PC-3 (cell line): ENCODE measurements at places on chromosomes 13 and 19. TPM values are rescaled to one million over a fixed set of nuclear protein-coding genes. Genes with fewer than 3 reads are reported as not detected.

DNA sequence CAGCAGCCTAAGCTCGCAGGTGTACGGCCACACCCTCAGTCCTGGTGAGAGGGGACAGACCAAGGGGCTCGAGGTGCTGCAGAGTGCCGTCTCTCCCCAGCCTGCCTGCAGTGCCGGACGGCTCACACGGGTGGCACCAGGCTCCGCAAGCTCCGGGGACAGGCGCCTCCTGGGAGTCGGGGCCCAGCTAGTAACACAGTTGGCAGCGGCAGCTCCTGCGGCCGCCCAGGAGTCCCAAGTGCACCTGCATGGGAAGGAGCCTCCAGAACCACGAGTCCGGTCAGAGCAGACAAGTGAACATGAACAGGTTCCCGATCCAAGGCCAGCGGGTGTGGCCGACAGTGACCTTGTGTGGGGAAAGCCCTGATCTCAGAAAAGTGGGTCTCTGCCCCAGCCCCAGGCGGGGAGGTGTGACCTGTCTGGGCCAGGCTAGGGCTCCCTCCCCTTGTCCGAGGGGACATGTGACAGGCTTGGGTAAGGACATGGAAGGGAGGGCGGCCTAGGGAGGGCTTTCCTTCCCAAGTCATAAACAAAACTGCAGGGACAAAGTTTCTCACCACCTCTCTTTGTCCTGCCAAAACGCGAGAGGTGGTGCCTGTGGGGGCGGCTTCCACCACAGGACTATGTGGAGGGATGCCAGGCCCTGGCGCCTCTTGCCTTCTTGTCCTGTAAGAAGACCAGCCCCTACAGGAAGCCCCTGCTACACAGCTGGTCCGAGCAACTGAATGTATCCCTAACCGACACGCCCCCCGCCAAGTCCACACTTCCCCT, 46.5 kb downstream of the MLLT1 start:
- DNase-seq, result no peak

Gene SLC15A1
- 1.7 TPM in 2 replicates for total RNA-seq

GRCh38 chr13:23644126-23644419, 73.9 kb downstream of the TNFRSF19 start:
- DNase-seq, result no peak

Gene ALKBH7
- 68.4 and 81.1 TPM in 2 replicates for total RNA-seq

DNA sequence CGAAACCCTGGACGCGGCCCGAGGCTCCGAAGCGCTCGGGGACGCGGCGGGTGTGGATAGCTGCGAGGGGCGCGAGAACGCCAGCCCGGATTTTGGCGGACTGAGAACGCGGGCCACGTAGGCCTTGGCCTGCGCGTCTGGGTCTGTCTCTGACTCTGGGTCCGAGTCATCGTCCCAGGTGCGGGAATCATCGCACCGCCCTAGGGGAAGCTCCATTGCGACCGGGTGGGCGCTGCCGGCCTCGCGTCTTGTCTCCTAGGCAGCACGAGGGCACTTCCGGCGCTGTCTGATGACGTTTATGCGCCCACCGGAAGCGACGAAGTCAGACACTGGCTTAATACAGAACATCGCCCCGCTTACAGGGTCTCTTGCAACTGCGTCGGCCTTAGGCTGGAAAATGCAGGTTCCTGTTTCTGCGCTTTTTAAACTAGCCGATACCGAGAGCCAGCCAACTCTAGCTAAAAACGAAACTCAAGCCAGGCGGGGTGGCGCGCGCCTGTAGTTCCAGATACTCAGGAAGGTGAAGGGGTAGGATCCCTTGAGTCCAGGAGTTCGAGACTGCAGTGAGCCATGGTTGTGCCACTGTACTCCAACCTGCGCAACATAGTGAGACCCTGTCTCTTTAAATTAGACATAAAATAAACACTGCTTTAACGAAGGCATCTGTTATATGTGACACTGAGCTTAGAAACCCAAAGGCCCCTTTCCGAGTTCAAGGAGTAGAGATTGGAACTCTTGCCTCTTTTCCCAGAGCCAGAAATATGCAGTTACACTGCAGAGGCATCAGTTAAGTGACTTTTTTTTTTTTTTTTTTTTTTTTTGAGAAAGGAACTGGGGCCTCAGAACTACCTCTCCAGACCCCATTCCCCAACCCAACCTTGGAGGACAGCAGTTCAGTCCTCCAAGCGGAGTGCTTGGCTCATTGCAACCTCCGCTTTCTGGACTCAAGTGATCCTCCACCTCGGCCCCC, at the start of gene FBXW9:
TSS of gene FBXW9 (minus strand) at position 266 of the 970 bp plus-strand sequence. CDS start at position 216, 50 bp downstream.
- peak; percentile 98 for DNase-seq

Gene CEACAM19
- total RNA-seq, result 2.2 and 4.3 TPM in 2 replicates

Gene ATG4D
- 53.2 and 65.9 TPM in 2 replicates for total RNA-seq

- DNase-seq, result no peak
Observed at GRCh38 chr13:59413126-59413525, 750.6 kb downstream of the DIAPH3 start.

Gene IL4I1
- 0.29 and 2.2 TPM in 2 replicates for total RNA-seq

GRCh38 chr13:28607187-28607955, 51.6 kb upstream of the POMP start:
- no peak for DNase-seq

Gene CLIP3
- total RNA-seq, result 0.07 TPM in 1 of 2 replicates, not detected in the other

GRCh38 chr13:42569576-42570344, 4.2 kb upstream of the TNFSF11 start:
- DNase-seq, result no peak

GRCh38 chr19:35337984-35338296, 9.0 kb downstream of the CD22 start:
- DNase-seq, result no peak

- DNase-seq, result peak; percentile 89
Observed at GRCh38 chr13:47256618-47257017, 359.8 kb upstream of the HTR2A start.

GRCh38 chr19:55463583-55464031, 944 bp downstream of the C19orf85 start:
- no peak for DNase-seq

Gene CPAMD8
- total RNA-seq, result 2.3 and 3.9 TPM in 2 replicates

- DNase-seq, result no peak
Observed at GRCh38 chr13:77265336-77265735, 61.6 kb downstream of the MYCBP2 start.

GRCh38 chr19:28234637-28235036, 978.3 kb downstream of the UQCRFS1 start:
- no peak for DNase-seq

DNA sequence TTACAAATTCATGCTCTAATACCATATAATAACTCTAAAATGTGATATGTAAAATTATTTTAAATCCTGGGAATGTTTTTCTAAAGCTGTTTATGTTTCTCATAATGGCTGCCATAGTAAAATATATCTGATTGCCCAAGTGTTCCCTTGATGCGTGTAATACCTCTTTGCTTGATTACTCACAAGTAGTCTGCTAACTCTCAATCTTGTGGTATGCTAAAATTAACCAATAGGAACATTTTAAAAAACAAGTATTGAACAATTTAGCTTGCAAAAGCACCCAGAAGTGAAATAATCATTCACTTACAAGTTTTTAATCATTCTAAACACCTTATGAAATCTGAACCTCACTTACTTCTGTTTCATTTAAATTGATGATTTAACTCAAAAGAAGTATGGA, 386.0 kb upstream of the ATXN8OS start:
- DNase-seq, result no peak

DNA sequence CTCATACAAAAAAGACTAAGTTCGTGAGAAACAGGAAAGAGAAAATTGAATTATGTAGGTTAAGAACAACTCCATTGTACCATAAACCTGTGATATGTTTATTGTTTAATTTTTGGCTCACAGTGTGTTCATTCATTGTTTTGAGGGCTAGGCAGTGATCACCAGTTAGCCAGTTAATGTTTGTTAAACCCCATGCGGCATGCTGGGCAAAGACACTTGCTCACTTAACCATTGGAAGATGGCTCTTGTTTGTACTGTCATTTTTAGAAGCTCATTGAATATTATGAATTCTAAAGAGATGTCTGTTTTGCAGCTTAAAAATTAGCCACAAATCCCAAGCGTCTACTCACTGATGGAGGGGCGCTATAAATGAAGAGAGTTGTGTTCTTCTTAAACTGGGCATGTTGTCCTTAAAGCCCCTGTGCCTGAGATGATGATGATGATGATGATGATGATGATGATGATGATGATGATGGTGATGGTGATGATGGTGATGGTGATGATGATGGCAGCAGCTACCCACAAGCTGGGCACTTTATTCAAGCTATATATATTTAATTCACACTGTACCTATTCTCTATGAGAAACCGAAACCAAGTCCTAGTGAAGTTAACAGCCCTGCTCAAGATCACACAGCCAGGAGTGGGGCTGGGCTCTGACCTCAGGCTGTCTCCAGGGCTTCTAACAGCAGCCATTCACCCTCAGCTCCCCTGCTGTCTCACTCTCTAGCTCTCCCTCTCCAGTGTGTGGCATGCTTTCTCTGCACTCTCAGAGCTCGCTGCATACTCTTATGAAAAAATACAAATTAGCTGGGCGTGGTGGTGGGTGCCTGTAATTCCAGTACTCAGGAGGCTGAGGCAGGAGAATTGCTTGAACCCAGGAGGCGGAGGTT, 169.1 kb downstream of the SHISA2 start:
- DNase-seq, result no peak

- peak; percentile 84 for DNase-seq
Observed at GRCh38 chr19:51552996-51553725, 17.9 kb upstream of the ZNF175 start.

DNA sequence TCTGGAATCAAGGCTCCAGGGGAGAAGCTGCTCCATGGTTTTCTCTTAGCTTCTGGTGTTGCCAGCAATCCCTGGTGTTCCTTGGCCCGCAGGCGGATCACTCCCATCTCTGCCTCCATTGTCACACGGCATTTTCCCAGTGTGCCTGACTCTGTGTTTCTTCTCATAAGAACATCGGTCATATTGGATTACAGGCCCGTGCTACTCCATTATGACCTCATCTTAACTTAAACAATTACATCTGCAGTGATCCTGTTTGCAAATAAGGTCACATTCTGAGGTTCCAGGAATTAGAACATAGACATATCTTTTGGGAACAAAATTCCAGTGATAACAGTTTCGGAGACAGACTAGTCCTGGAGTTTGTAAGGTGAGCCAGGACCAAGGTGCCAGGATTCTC, 23.5 kb upstream of the ALOX5AP start:
- DNase-seq, result no peak

Gene ZNF738
- 6.0 and 8.1 TPM in 2 replicates for total RNA-seq

GRCh38 chr19:5594521-5594950, 26.8 kb upstream of the TINCR start:
- DNase-seq, result no peak

GRCh38 chr19:6470173-6470572, 6.1 kb downstream of the CRB3 start:
- no peak for DNase-seq

DNA sequence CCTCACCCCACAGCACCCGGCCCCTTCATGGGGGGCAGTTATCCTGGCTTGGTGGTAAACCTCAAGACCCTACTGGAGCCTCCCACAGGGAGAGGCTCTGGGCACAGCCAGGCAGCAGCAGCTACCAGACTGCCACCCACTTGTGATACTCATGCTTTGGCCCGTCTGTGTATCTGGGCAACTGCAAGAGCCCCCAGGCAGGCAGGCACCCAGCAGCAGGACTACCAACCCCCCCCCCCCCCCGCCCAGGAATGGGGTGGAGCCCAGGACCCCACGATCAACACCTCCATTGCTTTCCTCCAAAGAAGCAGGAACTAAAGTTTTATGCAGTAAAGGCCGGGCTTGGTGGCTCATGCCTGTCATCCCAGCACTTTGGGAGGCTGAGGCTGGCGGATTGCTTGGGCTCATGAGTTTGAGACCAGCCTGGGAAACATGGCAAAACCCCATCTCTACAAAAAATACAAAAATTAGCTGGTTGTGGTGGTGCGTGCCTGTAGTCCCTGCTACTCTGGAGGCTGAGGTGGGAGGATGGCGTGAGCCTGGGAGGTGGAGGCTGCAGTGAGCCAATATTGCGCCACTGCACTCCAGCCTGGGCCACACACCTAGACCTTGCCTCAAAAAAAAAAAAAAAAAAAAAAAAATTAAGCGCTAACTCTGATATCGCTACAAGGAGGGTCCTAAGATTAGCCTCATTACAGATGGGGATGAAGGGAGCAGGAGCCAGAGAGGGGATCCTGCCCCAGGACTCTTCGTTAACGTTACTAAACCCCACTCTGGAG, 1.1 kb upstream of the LYL1 start:
- no peak for DNase-seq

DNA sequence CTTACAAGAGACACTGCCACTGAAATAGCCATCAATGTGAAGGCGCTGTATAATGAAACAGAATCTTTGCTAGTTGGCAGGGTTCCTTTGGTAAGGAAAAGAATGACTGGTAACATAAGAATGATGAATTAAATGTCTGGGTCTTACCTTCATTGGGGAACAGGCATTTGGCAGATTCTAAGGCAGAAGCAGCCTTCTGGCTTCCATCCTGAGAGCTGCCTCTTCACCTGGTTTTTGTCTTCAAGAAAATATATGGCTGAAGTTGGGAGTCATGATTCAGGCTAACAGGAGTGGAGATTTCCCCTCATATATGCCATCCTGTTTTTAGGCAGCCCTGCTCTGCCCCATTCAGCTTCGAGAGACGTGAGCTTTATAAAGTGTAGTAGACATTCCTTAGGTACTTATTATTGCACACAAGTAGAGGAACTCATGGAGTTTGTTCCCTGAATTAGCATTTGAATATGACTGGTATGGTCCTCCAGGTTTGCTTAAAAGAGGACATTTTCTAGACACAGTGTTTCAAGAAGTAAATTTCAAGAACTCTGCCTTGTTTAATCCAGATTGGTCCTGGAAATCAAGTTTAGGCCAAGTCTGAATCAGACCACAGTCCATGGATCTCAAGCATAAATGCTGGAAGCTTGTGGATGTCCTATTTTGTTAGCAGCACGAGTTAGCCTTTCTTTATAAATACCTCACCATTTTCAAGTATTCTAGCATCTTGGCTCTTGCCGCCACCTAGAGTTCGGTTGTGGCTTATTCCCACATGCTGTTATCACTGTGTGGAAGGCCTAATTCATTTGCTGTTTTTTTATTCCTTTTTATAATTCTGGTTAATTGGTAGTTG, 56.2 kb upstream of the AKAP11 start:
- DNase-seq, result peak; percentile 53

- DNase-seq, result no peak
Observed at GRCh38 chr13:75492389-75492788, 10.4 kb upstream of the TBC1D4 start.

GRCh38 chr13:33740134-33740538, 77.8 kb upstream of the RFC3 start:
- DNase-seq, result peak; percentile 52

Gene PEAK3
- total RNA-seq, result not detected in 2 replicates

DNA sequence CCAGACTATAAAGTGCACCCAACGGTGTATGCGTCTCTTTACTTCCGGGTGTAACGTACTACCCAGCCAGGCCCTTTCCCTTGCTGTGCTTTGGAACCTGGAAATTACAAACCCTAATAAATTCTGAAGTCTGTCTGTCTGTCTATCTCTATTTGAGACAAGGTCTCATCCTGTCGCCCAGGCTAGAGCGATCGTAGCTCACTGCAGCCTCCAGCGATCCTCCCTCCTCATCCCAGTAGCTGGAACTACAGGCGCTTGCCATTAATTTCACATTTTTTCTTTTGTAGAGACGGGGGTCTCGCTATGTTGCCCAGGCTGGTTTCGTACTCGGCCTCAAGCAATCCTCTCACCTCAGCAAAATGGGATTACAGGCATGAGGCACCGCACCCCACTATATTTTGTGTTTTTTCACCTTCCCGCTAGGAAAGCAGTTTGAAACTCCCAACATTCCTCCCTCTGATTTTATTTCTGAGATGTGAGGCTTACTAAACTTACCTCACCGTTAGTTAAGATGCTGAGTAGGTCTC, 469 bp upstream of the RNF6 start:
- no peak for DNase-seq

- no peak for DNase-seq
Observed at GRCh38 chr19:38190061-38190460, 34.0 kb downstream of the DPF1 start.

GRCh38 chr13:77619655-77620054, 77.8 kb upstream of the SLAIN1 start:
- no peak for DNase-seq

GRCh38 chr13:48156466-48156865, 61.6 kb upstream of the MED4 start:
- no peak for DNase-seq
